ENCODE measurements at places on chromosomes 5 and 9.

- no peak for DNase-seq
These were observed 112.2 kb upstream of the LHFPL2 start for GRCh38 chr5:78760770-78761169.

DNA sequence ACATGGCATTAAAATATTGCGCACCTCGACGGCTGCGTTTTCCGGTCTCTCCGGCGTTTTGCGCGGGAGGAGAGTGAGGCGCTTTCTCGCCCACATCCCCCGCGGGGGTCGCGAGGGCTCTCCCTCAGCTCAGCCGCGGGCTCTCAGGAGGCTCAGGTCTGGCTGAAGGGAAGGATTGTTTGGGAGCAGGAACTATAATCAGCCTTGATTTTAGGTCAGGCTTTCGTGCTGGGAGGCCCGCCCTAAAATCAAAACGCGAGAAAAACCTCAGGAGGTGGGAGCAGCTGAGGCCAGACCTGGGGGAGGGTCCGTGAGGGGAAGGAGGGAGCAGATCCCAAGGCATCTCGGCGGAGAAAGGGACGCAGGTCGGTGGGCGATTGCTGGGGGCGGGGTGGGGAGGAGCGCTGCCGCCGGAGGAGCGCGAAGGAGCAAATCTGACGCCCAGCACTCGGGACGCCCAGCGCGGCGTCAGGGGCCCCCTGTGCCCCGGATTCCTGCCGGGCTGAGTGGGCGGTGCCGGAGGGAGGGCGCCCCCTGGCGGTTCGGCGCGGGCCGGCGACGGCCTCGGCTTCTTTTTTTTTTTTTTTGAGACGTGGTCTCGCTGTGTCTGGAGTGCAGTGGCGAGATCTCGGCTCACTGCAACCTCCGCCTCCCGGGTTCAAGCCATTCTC is 18.7 kb upstream of the RNF130 start:
- DNase-seq: peak; percentile 59

DNA sequence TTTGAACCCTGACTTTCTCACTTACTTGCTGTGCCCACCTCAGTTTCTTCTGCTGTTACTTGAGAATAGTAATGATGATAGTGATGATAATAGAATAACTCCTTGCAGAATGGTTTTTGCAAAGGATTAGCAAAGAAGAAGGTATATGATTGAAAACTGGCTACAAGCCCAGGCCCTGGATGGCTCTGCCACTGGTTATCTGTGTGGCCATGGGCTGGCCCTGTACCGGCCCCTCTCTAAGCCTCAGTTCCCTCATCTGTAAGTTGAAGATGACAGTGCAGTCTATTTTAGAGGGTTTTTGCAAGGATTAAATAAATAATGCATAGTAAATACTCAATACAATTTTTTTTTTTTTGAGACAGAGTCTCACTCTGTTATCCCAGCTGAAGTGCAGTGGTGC is 6.2 kb downstream of the TTLL11 start:
- no peak for DNase-seq

DNA sequence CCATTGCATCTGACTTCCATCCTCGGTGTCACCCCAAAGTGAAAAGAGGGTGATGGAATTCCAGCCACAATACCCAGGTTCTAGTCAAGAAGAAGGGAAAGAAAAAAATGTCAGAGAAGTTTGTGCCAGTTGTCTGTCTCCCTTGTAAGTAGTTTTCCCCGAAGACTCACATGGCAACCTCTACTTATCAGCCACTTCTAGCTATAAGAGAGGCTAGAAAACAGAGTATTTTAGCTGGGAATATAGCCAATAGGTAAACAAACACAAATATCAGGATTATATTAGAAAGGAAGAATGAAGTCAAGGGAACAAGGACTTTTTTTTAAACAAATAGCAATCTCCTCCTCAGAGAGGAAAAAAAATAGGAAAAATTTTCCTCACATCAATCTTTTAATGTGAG is 12.2 kb upstream of the ISL1 start:
- DNase-seq: no peak

DNA sequence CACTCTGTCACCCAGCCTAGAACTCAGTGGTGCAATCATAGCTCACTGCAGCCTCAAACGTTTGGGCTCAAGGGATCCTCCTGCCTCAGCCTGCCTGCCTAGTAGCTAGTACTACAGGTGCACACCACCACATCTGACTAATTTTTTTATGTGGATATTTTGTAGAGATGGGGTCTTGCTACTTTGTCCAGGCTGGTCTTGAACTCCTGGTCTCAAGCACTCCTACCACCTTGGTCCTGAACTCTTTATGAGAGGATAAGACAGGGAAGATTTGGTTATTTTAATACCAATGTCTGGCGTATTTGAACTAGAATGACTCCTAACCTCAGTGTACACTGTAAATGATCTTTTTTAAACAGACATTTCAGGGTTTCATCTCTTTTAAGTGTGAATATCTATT is 9.0 kb downstream of the GPR107 start:
- DNase-seq: no peak

DNA sequence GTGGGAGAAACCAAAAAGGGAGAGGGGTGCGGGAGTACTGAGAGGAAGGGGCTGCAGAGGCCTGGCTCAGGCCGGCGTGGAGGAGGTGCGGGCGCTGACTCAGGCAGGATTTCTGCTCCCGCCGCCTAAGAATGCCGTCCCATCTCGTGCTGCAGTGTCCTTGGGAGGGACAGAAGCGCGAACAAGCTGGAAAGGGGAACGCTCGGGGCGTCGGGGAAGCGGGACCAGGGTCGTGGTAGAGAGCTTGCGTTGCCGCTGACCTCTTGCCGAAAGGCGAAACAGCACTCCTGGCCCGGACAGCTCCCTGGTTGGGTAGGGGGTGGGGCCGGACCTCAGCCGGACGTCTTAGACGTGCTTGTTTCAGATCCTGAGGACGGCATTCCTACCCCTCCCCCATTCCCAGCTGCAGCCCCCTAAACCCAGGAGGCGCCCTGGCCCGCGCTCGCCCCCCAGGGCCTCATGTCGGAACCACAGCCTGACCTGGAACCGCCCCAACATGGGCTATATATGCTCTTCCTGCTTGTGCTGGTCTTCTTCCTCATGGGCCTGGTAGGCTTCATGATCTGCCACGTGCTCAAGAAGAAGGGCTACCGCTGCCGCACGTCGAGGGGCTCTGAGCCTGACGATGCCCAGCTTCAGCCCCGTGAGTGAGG is 1.1 kb downstream of the RELL2 start:
- peak; percentile 47 for DNase-seq

DNA sequence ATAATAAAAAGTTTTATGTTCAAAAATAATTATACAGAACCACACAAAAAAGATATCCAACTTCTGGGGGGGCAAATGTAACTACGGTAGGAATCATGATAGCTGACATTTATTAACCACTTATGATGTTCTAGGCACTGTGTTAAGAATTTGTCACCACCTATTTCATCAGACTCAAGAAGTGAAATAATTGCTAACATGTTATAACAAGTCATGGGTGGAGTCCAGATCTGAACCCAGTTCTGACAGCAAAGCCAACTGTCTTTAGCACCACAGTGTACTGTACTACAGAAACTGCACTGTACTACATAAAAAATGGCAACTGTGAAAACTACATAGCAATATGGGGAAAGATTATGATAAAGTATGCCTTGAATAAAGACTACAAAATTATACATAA is 3.0 kb upstream of the SAP30L start:
- no peak for DNase-seq

DNA sequence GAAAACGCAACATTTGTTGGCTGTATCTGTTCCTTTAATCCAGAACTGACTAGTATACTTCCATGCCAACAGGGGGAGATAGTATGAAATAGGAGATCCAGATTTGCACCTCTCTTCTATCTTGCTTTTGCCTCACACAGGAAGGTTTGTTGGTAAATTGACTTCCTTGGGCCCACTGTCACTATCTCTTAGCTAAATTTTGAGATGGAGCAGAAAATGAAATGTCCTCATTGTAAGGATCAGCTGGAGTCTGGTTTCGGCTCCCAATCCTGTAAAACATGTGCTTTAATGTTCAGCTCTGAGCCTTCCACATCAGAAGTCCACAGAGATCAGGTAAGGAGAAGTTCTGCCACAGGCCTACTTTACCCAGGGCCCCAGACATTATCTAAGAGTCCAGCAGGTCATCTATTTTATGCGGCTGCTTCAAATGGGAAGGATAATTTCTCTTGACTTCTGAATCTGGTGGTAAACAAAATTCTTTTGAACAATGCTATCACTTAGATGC is 176.8 kb downstream of the FER start:
- no peak for DNase-seq

- DNase-seq: no peak
These were observed 46.5 kb downstream of the RXRA start for GRCh38 chr9:134372581-134373267.

- no peak for DNase-seq
These were observed 17.0 kb upstream of the NTNG2 start for GRCh38 chr9:132144708-132145365.

DNA sequence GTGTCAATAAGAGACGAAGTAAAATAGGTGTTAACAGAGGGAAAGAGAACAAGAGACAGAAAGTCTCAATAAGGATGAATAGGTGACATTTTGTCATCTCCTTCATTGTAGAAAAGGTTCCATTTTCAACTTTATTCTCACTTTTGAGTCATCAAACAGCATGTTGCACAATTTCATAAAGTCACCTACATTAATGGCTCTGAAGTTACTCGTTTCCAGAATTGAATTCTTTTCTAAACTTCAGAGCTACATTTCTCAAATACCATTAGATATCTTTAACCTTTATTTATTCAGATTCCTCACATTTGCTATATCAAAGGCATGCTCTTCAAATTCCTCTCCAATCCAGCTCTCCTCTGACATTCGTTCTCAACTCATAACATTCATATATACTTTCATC is 13.1 kb downstream of the ADAMTS6 start:
- DNase-seq: no peak

DNA sequence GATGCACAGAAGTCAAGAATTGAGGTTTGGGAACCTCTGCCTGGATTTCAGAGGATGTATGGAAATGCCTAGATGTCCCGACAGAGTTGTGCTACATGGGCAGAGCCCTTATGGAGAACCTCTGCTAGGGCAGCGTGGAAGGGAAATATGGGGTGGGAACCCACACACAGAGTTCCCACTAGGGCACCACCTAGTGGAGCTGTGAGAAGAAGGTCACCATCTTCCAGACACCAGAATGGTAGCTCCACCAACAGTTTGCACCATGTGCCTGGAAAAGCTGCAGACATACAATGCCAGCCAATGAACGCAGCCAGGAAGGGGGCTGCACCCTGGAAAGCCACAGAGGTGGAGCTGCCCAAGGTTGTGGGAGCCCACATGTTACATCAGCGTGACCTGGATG is 104.5 kb downstream of the STK32A start:
- DNase-seq: no peak

- no peak for DNase-seq
These were observed 1.4 kb upstream of the FOXI1 start for GRCh38 chr5:170104299-170104698.

- DNase-seq: no peak
These were observed 110.1 kb upstream of the RAD23B start for GRCh38 chr9:107172979-107173347.

DNA sequence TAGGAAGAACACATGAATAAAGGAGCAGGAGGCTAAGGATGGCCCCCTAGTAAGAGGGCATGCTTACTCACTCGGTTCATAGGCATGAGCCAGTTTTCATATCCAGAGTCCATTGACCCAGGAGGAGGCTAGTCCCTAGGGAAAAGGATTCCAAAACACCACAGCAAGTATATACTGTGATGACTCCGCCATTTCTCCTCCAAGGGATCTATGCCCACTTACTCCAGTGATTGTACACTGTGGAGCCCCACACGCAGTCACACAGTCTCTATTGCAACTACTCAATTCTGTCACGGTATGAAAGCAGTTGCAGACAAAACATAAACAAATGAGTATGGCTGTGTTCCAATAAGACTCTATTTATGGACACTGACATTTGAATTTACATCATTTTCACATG is 117.7 kb upstream of the ALDH1B1 start:
- DNase-seq: no peak

All from uterus (tissue), 4 donors.